Adrenal gland (tissue), 19 donors: ENCODE measurements at places on chromosomes 16 and 17.

DNA sequence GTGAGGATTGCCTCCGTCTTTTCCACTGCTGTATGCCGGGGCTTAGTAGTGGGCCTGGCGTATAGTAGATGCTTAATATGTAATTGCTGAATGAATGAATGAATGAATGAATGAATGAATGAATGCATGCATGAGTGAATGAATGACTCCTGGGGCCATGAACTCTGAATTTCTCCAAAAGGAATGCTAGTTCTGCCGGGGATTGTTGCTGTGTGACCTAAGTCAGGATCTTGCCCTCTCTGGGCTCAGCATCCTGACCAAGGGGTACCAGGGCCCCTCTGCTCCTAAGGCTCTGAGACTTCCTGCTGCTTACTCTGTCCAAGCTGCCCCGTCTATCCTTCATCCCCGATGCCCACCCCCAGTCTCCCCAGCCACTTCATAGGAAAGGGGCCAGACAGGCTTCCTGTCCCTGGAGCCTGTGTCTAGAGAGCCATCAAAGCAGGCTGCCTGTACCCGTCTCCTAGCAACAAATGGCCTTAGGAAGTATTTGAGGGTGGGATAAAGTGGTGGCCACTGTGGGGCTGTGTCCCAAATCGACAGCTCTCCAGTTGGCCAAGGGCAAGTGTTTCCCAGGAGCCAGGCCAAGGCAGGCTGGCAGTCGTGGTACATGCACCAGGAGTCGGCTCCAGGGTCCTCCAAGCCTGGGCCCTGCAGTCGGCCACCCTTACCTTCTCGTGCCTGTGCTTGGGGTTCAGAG, 11.6 kb upstream of the MPRIP start:
- no peak for DNase-seq

DNA sequence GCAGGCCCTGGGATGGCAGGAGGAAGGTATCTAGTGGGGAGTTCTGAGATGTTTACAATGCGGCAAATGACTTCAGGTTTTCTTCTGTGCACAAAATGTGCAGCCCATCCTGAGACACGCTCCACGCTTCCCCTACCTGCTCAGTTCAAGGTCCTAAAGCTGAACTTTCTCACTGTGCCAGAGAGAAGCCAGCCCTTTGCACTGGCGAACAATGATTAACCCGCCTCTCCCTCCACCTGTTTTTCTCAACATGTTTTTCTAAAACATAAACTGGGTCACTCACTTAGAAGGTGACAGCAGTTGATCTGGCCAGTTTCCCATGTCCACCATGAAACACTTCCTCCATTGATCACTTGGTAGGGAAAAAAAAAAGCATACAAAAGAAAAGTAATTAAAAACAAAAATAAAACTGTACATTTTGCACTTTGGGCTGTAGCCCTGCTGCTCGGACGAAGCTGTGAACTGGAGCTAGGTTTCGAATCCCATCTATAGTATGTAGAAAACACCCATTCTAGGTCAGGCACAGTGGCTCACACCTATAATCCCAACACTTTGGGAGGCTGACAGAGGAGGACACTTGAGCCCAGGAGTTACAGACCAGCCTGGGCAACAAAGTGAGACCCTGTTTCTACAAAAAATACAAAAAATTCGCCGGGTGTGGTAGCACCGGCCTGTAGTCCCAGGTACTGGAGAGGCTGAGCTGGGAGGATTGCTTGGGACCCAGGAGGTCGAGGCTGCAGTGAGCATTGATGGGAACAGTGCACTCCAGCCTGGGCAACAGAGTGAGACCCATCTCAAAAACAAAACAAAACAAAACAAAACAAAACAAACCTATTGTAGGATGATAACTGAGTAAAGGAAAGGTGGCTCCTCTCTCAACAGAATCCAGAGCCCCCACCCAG, 6.1 kb upstream of the G6PC1 start:
- DNase-seq = no peak

DNA sequence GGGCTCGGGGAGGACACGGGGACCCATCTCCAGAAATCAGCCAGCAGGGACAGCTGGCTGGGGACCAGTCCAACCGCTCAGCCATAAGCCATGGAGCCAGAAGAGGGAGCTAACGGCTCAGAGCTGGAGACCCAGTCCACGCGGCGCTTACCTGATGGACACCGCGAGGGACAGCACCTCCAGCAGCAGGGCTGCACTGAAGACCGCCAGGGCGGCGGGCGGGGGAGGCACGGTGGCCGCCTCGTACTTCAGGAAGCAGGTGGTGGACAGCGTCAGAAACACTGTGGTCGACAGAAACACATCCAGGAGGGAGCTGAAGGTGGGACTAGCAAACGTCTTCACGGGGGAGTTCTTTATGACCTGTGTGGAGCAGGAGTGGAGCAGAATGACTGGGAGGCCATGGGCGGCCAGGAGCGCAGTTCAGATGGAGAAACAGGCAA, 102.6 kb upstream of the CREBBP start:
- peak; percentile 82 for DNase-seq

GRCh38 chr17:59439741-59440211, 108.3 kb downstream of the YPEL2 start:
- no peak for DNase-seq

GRCh38 chr16:49743203-49743464, 112.8 kb downstream of the ZNF423 start:
- no peak for DNase-seq

GRCh38 chr16:88329726-88330700, 52.7 kb upstream of the ZNF469 start:
- DNase-seq = no peak

DNA sequence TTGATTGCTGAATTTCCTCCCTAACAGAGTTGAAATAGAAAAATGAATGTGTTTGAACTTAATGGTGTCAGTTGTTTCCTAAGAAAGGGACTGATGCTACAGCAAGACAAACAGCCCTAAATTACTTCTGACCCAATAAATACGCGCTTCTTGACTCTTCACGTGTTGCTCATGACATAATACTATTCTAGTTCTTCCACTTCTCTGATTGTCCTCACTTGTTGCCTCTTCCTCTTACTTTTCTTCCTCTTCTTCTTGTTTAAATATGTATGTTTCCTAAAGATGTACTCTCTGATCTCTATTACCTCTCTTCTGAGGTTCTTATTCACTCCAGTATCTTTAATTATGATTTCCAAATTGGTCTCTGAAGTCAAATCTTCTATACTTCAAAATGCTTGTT, 32.4 kb downstream of the RNF43 start:
- no peak for DNase-seq

DNA sequence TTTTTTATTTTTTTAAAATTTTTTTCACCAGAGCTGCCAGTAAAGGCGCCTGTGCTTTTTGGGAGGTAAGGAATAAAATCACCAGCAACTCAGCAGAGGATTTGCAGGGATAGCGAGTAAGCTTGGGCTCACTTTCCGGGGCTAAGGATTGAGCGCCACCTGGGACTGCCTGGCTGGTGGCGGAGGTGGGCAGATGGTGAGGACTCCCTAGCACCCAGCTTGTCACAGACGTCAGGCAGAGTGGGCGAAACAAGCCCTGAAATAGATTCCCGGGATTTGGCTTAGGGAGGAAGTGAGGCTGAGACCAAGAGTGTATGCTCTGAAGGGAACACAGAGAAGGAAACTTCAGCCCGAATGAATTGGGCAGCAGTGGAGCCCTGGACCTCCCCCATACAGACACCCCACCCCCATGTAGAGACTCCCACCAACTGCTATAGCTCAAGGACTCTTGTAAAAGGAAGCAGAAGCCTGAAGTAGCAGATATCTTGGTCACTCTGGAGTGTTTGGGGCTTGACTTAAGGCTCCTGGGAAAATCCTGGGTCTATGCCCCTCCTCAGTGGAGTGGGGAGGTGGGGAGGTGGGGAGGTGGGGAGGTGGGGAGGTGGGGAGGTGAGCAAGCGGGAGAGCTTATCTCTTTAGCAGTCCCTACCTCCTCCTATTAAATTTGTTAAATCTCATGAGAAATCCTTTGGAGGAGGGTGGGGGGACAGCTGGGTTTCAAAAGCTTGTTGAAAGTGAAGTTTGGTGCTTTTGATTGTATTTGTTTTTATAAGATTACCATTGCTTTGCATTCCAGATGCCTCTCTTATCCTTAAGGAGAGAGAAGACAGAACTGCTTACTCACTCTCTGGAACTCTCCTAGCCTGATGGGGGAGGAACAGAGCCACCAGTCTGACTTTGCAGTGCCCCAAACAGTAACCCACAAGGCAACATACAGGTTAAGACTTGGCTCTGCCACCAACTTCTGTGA, 8.2 kb downstream of the ARL4D start:
- DNase-seq = no peak

- DNase-seq = no peak
Observed at GRCh38 chr17:63291258-63291657, 154.8 kb downstream of the CYB561 start.

DNA sequence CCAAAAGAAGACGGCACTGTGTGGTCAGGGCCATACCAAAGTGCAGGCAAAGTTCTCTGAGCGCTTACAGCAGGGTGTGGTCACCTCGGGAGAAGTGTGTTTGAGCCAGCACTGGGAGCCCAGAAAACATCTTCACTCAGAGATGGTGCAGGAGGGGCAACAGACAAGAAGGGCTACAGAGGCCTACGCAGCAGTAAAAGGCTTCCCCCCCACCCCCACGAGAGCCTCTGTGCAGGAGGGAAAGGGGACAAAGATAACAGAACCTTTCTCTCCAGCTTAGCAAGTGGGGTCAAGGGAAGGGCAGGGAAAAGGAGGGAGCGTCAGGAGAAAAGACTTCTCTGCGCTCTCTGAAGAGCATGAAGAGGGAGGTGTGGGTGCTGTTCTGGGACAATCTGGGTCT, 2.8 kb downstream of the VAT1 start:
- DNase-seq = peak; percentile 48

DNA sequence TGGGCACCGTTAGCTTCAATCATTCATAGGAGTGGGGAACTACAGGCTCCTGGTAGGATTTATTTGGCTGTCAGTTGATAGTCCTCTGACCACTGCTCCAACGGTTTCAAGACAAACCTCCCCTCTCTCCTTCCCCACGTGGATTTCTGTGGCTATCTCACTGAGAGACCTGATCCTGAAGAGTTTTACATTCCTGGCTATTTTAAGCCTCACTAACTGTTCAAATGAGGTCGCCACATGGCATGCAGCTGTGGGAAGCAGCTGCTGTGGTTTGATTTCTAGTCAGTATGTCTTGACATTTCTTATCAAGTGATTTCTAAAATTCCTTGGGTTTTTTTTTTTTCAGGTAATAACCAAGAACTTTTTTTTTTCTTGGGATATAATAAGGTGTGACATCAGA, 38.3 kb downstream of the CDK5R1 start:
- DNase-seq = no peak

- DNase-seq = no peak
Observed at GRCh38 chr16:23941963-23942564, 106.3 kb downstream of the PRKCB start.

- peak; percentile 91 for DNase-seq
Observed at GRCh38 chr16:27202923-27203506, 311 bp upstream of the KDM8 start.

- DNase-seq = no peak
Observed at GRCh38 chr17:20009052-20009301, 182 bp upstream of the SPECC1 start.

- DNase-seq = peak; percentile 49
Observed at GRCh38 chr17:42521036-42521435, 15.0 kb upstream of the NAGLU start.

- no peak for DNase-seq
Observed at GRCh38 chr17:36743130-36743529, 141.7 kb downstream of the MRM1 start.

DNA sequence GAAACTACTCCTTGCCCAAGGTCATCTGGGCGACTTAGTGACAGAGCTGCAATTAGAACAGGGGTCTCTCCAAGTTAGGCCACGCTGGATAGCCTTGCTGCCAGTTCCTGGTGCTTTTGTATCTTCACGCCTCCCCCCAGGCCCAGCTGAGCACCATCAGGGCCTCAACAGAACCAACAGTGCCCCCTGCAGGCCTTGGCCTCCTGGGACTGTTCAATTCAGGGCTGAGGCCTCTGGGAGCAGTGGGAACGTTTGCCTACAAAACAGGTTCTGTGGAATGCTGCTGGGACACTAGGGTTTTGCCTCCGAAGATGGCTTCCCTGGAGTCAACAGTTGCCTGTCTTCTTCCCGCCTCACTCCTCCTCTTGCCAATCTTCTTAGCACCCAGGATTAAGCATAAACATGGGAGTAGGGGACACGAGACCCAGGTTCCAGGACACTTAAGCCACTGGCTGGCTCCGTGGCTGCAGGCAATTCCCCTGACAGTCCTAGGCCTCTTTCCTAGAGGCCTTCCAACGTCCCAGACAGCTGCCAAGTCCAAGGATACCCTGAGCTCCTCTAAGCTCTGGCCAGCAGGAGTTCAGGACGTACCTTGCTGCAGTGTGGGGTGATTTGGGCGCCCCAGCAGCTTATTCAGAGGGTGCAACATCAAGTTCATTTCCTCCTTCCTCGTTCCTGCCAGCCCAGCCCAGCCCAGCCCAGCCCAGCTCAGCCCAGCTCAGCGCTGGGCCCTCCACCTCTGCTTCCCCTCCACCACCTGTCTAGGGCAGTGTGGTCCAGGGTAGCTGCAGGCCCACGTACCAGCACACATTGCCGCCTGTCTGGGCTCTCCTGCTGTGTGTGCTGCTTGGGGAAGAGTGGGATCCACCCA, 246.6 kb upstream of the RPL38 start:
- peak; percentile 58 for DNase-seq

- DNase-seq = no peak
Observed at GRCh38 chr16:83110269-83110668, 483.5 kb downstream of the CDH13 start.

DNA sequence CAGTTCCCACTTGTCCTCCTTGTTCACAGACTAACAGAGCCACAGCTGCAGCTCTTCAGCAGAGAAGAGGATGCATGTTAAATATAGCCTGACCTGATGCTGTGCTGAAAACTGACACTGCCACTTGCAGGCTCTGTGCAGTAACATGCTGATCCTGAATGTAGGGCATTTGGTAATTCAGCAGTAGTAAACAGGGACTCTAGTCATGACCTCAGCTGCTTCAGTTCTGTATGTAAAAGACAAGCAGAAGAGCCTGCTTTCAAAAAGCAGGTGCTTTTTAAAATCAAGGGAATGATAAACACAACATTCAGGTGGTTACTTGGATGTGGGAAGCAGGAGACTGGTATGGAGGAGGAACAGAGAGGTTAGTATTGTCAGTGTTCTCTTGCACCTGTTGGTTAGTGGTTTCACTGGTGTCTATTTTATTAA, 33.8 kb downstream of the ESRP2 start:
- no peak for DNase-seq

GRCh38 chr17:47239967-47240651, 13.5 kb upstream of the ITGB3 start:
- DNase-seq = peak; percentile 96

- DNase-seq = no peak
Observed at GRCh38 chr16:31323959-31324629, 30.9 kb upstream of the ITGAX start.

- DNase-seq = no peak
Observed at GRCh38 chr17:80516171-80516932, 28.3 kb upstream of the RPTOR start.

DNA sequence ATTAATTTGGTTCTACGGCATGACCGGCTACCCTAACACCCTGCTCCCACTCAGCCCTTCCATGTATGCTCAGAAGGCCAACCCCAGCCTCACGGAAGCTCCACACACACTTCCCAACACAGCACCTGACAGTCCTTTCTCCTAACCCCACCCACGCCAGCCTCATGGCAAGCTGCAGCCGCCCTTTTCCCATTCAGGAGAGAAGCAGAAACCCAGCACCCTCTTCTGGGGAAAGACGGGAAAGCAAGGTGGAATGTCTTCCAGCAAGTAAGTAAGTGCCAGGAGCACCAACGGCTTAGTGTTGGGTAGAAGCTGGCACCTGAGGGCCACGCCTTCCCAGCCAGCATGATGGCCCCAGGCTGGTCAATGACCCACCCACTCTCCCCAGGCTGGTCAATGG, 32.1 kb downstream of the ABR start:
- no peak for DNase-seq

GRCh38 chr17:78179372-78179771, 7.5 kb downstream of the TK1 start:
- peak; percentile 77 for DNase-seq
